ENCODE measurements at places on chromosomes 5 and 9. TPM values are rescaled to one million over a fixed set of nuclear protein-coding genes. Genes with fewer than 3 reads are reported as not detected.
A peak's percentile ranks its signal among the peaks of the same experiment; 100 is the strongest.

IL3 gene
- total RNA-seq: not detected

DNA sequence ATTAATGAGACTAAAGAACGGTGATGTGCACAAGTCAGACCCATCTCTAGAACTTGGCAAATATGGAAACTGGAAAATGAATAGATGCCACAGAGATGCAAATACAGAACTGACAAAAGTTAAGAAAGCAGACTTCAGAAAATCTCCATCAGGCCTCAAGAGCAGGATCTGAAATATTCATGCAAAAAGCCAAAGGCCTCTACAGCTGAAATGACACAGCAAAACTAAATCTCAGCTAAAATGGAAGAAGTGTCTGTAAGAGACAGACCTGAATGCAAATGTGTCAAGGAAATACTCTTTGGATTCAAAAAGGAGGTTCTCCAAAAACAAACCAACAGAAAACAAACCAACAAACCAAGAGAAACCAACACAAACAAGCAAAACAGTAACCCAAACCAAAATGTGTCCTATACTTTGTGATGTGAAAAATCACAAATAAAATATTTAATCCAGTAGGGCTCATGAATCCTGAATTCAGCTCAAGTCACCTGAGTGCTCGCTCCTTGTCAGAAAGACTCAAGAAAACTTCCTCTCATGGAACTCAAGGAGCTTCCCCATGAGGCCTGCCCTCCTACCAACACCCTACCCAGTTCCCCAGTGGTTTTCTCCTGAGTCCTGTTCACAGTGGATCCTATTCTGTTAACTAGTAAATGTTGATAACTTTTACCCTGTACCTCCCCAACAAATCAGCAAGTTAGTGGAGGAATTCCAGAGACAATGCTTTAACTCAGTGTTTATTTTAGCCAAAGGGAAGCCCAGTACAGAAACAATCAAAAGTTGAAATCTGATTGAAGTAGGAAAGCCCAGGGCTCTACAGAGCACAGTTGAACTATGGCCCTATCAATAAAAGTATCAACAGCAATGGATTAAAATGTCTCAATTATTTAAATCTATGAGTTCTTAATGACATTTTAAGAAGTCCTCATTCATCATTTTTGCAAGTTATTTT is 14.6 kb downstream of the MRPS27 start:
- no peak overlapping the region for H3K4me3 ChIP-seq
- no peak for DNase-seq
- peaks cover 3% of the 10 kb centered on the region for H3K36me3 ChIP-seq
- peaks cover 8% of the 10 kb centered on the region for H3K4me1 ChIP-seq
- no peaks in the 10 kb centered on the region for H3K27me3 ChIP-seq
- peak overlapping the region; percentile 14 for H3K27ac ChIP-seq

DNA sequence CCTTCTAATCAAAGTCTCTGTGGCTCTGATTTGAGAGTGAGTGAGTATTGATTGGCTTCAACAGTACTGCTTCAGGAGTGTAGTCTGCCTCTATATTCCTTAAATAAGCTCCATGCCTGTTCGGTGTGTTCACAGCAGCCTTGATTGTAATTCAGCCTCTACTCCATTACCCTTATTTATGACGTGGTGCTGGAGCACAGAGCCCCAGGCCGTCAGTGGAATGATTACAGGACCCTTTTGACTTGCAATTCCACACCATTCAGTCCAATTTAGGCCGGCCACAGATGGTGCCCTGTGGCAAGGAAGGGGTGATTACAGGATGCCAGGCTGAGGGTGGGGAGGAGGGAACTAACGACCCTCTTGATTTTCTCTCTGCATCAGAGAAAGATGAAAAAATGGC is 110.3 kb downstream of the ASTN2 start:
- no peaks in the 10 kb centered on the region for H3K27me3 ChIP-seq
- no peak overlapping the region for H3K27ac ChIP-seq
- no peak overlapping the region for H3K4me3 ChIP-seq
- no peaks in the 10 kb centered on the region for H3K4me1 ChIP-seq
- no peak for DNase-seq

DNA sequence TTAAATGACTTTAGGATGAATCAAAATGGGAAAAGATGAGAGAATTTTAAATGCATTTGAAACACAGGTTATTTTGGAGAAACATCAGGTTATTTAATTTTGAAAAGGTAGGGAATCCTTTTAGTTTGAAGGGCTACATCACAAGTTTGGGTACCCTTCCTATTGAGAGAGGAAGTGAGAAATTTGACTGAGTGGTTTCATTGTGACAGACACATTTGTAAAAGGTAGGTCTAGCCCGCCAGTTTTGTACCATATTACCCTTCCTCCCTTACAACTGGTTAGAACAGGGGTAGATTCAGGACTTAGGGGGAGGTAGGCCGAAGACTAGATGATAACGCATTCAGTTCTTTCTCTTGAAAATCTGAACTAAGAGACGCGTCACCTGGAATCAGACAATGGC is 464.2 kb downstream of the EBF1 start:
- DNase-seq: no peak
- no peaks in the 10 kb centered on the region for H3K27me3 ChIP-seq
- no peak overlapping the region for H3K27ac ChIP-seq
- H3K4me1 ChIP-seq: no peaks in the 10 kb centered on the region
- H3K4me3 ChIP-seq: no peak overlapping the region

OR2Y1 gene
- not detected for total RNA-seq

- no peak overlapping the region for H3K27ac ChIP-seq
- H3K4me3 ChIP-seq: no peak overlapping the region
- H3K27me3 ChIP-seq: no peaks in the 10 kb centered on the region
These were observed 46.4 kb upstream of the EXOC3 start for GRCh38 chr5:396531-396961.

SLC6A7 gene
- total RNA-seq: not detected

DNA sequence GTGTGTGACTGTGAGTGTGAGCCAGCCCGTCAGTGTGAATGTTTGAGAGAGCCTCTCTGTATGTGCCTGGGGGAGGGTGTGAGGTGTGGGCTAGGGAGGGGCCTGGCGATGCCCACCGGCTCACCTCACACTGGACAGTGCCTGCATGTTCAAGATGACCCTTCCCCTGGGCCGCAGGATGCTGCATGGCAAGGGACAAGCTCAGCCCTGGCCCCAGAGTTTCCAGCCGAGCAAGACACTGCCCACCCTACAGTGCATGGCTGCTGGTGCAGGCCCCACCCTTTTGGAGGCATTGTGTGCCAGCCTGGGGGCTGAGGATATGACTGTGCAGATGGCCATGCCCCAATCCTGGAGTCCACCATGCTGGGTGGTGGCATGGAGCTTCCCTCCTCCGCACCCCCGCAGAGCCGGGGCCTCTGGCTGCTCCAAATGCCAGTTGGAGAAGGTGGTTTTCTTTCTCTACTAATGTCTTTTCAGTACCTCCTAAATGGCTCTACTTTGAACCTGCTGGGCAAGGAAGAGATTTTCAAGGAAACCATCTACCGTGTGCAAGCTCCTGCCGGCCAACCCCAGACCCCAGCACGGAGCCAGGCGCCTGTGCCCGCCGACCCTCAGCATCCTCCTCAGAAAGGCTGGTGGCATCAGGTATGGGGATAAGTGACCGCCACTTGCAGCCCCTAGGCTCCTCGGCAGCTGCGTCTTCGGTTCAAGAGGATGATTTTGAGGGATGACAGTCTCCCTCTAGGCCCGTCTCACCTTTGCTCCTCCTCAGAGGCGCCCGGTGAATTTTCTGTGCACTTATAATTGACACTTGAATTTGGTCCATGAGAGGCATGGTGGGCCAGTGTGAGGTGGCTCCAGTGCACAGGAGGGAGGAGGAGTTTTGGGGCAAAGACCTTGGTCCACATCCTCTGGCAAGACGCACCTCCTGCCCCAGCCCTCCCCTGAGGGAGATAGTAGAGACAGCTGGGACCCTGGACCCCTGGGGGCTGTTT is 27.7 kb downstream of the FGD3 start:
- H3K4me3 ChIP-seq: no peak overlapping the region
- H3K4me1 ChIP-seq: peaks cover 12% of the 10 kb centered on the region
- H3K27me3 ChIP-seq: no peaks in the 10 kb centered on the region
- no peak overlapping the region for H3K27ac ChIP-seq
- DNase-seq: no peak
- H3K36me3 ChIP-seq: no peaks in the 10 kb centered on the region

DNA sequence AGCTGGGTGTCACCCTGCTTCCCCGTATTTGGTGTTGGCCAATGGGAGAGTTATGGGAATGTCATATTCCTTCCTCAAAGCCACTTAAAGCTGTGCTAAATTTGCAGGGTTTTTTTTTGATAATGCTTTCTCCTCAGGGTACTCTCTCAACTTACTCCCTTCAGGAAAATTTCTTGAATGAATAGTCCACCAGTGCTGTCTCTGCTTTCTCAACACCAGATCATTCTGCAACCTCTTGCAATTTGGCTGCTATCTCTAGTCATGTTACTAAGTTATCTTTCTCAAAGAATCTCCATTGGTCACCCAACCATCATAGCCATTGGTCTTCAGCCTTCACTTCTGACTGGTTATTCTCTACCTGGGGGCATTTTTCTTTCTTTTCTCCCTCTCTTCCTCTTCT is 13.4 kb upstream of the TNFAIP8 start:
- H3K4me1 ChIP-seq: peaks cover 5% of the 10 kb centered on the region
- peaks cover 3% of the 10 kb centered on the region for H3K36me3 ChIP-seq
- no peak for DNase-seq
- no peaks in the 10 kb centered on the region for H3K27me3 ChIP-seq
- H3K27ac ChIP-seq: no peak overlapping the region

GRCh38 chr5:170418736-170419135 is 29.6 kb upstream of the KCNMB1 start:
- H3K27ac ChIP-seq: no peak overlapping the region
- no peaks in the 10 kb centered on the region for H3K4me1 ChIP-seq
- no peaks in the 10 kb centered on the region for H3K27me3 ChIP-seq
- no peak overlapping the region for H3K4me3 ChIP-seq

BTNL8 gene
- total RNA-seq: not detected

GRCh38 chr5:170038241-170038640 is 57.9 kb upstream of the INSYN2B start:
- no peak overlapping the region for H3K4me3 ChIP-seq

- peak overlapping the region; percentile 3 for H3K27ac ChIP-seq
- no peak for DNase-seq
- H3K27me3 ChIP-seq: no peaks in the 10 kb centered on the region
- H3K4me3 ChIP-seq: no peak overlapping the region
- H3K36me3 ChIP-seq: no peaks in the 10 kb centered on the region
These were observed 52.2 kb upstream of the ANGPTL2 start for GRCh38 chr9:127174386-127175318.

GRCh38 chr5:95564450-95564849 is 9.5 kb downstream of the ARSK start:
- no peaks in the 10 kb centered on the region for H3K27me3 ChIP-seq
- no peak overlapping the region for H3K27ac ChIP-seq
- no peaks in the 10 kb centered on the region for H3K4me1 ChIP-seq

DNA sequence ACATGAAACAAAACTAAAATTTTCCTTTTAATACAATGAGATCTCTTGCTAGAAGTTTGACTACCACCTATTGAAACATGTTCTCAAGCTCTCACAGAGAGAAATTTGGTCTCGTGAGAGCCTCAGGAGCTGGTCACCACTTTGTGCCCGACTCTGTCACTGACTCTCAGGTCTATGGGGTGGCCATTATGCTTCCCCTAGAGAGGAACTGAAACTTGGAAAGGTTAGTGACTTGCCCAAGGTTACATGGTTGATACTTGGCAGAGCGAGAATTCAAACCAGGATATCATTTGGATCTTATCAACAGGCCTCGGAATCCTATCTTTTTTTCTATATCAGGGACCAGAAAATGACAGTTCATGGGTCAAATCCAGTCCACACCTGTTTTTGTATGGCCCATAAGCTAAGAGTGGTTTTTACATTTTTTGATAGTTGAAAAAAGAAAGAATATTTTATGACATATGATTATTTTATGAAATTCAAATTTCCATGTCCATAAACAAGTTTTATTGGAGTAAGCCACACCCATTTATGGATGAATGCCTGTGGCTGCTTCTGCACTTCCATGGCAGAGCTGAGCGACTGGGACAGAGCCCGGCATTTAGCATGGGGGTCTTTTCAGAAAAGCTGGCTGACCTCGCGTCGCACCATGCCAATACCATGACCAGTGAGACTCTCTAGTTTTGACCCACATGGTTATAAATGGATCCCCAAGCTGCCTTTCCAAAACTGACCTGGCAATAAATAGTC is 44.8 kb upstream of the EQTN start:
- H3K27me3 ChIP-seq: no peaks in the 10 kb centered on the region
- no peaks in the 10 kb centered on the region for H3K36me3 ChIP-seq
- no peak for DNase-seq
- no peaks in the 10 kb centered on the region for H3K4me1 ChIP-seq
- H3K4me3 ChIP-seq: no peak overlapping the region

DNA sequence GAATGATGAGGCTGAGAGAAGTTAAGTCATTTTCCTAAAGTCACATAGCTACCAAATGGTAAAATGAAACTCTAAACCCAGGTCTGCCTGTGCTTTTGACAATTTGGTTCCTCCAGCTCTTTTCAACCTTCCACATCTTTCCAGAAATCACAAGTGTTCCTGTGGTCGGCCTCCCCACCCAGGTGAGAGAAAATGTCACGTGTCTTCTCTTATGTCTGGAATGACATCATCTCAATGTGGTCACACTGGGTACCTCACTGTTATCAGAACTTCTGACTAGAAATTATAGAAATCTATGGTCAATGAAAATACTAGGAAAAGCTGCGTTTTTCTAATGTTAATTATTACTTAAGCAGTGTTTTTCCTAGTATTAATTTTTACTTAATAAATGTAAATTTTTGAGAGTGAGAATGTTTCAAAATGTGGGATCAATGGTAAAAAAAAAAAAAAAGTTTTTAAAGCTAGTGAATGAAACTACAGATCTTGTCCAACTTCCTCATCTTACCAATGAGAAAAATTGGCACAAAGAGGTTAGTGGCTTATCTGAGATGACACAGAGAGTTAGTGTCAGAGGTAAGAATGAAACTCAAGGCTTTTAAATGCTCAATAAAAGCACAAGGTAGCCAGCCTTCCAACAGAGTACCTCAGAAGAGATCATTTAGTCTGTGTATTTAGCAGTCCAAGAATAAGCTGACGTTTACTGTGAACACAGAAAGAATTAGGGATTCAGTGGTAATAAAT is 228.7 kb upstream of the NR4A3 start:
- DNase-seq: no peak
- no peaks in the 10 kb centered on the region for H3K27me3 ChIP-seq
- no peaks in the 10 kb centered on the region for H3K4me1 ChIP-seq
- H3K36me3 ChIP-seq: no peaks in the 10 kb centered on the region

- H3K27me3 ChIP-seq: no peaks in the 10 kb centered on the region
- H3K36me3 ChIP-seq: no peaks in the 10 kb centered on the region
- no peak overlapping the region for H3K4me3 ChIP-seq
- DNase-seq: no peak
- H3K4me1 ChIP-seq: no peaks in the 10 kb centered on the region
- no peak overlapping the region for H3K27ac ChIP-seq
These were observed 443.8 kb downstream of the BNC2 start for GRCh38 chr9:16426716-16427115.

DMRT3 gene
- 1.0 TPM for total RNA-seq

GABRA1 gene
- total RNA-seq: not detected
